Mesendoderm (in vitro differentiated cells): ENCODE measurements at places on chromosomes 5 and 9.

DNA sequence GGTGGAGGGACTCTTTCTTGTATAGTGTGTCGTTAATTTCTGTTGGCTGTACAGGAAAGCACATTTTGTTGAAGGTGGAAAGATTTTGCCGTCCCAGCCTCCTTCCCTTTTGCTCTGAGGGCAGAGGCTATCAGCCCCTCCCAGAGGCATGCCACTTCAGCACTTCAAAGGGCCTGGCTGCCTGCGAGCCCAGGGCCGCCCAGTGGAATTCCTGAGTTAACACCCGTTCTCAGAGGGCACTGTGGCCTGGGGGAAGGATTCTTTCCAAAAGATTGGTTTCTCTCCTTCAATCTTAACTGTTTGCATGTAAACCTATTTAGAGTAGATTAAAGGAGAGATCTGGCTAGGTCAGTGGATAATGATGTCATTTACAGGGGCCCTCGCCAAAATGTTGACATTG, 238.6 kb downstream of the FANCC start:
- DNase-seq: peak; percentile 85

- DNase-seq: no peak
Observed at GRCh38 chr9:108139900-108140299, 650.3 kb upstream of the KLF4 start.

- DNase-seq: no peak
Observed at GRCh38 chr5:41413074-41413473, 97.3 kb downstream of the PLCXD3 start.

GRCh38 chr5:74464512-74465209, 175.9 kb downstream of the ENC1 start:
- no peak for DNase-seq

GRCh38 chr9:18393340-18394130, 80.4 kb upstream of the ADAMTSL1 start:
- peak; percentile 57 for DNase-seq

DNA sequence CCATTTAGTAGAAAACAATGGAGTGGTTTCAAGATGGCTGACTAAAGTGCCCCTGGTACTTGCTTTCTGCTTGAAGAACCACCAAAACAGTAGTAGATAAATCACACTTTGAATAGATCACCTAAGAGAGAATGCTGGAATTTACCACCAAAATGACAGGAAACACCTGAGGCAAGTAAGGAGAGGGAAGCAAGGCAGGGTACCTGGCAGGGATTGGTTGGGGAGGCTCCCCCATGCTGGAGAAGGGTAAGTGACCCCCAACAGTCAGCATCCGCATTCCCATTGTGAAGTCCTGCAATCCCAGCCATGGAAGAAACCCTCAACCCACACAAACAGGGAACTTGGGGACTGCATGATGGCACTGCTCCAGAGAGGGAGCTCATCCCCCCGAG, 105.5 kb downstream of the PLPP1 start:
- DNase-seq: peak; percentile 53

GRCh38 chr9:94554439-94555331, at the start of gene PCAT7:
Gene PCAT7 (plus strand): TSS chr9:94555083.
- peak; percentile 96 for DNase-seq

GRCh38 chr5:140982083-140982716, 15.9 kb downstream of the PCDHAC2 start:
- DNase-seq: no peak

DNA sequence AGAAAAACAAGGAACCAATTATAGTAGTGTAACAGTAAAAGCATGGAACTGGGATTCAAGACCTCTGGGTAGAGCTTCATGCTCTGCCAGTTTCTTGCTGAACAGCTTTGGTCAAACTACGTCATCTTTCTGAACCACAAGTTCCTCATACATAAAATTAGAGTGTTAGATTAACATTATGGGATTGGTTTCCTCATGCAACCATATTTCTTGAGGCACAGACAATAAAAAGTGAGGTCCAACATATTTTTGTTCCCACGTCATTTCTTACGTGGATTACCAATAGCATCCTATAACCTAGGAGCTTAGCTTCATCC, 354.8 kb downstream of the TMEM232 start:
- DNase-seq: no peak

GRCh38 chr9:27653957-27654356, 80.7 kb upstream of the C9orf72 start:
- no peak for DNase-seq

DNA sequence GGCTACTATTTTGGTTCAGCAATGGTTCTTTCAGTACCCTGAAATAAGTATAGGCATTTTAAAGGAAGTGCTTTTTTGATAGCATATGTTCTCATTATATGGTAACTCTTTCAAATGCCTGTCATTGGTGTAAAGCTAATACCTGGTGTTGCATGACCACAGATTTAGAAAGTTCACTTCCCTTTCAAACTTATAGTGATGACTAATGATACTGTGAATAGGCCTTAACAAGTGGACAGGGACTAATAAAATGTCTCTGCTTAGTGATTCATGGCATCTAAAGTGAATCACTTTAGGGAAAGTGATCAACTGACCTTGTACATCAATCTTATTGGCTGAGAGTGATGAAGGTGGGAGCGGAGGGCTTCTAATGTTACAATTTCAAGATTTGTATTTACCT, 21.6 kb downstream of the MRPL22 start:
- DNase-seq: no peak

DNA sequence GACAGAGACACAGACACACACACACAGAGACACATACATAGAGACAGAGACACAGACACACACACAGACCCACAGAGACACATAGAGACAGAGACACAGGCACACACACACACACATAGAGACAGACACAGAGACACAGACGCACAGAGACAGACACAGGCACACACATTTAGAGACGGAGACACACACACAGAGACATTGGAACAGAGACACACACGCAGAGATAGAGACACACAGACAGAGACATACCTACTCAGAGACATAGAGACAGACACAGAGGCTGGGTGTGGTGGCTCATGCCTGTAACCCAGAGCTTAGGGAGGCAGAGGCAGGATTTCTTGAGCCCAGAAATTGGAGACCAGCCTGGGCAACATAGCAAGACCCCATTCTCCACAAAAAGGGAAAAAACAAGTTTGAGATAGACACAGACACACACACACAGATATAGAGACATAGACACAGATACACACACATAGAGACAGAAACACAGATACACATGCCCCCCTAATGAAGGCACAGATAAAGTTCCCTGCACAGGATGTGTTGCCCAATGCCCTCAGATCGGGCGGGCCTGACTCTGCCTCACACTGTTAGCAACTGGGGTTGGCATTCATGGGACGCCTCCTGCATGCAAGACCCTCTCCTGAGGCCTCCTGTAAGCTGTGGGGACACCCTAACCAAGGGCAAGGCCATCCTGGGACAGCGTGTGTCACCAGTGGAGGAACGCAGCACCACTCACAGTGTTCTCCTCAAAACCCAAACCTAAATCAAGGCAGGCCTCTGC, 3.3 kb upstream of the RALGDS start:
- no peak for DNase-seq

DNA sequence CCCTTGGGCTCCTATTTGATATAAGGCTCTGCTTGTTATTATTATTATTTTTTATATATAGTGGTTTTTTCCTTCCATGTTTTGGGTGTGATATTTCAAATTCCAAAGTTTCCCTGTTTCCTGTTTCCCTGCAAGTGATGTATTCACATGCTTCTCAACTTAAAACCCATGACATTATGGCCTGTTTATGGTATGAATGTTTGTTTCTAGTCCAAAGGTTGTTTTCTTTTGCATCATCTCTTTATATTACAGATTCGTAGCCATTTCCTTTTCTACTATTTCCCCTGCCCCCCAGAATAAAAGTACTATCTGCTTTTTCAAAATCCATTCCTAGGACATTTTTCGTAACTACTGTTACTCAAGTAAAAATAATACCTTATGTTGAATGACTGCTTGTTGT, 7.5 kb downstream of the SEMA6A start:
- DNase-seq: no peak

DNA sequence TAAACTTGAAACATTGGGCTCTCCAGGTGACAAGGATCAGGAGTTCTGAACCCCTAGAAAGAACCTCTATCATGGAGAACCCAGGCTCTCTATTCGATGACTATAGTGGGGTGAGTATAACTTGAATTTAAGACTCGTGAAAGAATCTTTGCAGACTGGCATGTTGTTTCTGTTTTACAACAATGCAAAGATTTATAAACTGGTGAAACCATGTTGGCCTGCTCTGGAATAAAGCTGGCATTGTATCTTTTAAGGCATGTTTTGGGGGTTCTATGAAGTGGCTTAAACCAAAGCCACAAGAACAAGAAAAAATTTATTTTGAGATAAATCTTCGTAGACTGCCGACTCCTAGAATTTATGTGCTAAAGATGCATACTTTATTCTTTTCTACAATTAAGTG, 9.8 kb upstream of the GDNF start:
- no peak for DNase-seq

GRCh38 chr9:35510754-35511428, 21.0 kb downstream of the RUSC2 start:
- peak; percentile 69 for DNase-seq

DNA sequence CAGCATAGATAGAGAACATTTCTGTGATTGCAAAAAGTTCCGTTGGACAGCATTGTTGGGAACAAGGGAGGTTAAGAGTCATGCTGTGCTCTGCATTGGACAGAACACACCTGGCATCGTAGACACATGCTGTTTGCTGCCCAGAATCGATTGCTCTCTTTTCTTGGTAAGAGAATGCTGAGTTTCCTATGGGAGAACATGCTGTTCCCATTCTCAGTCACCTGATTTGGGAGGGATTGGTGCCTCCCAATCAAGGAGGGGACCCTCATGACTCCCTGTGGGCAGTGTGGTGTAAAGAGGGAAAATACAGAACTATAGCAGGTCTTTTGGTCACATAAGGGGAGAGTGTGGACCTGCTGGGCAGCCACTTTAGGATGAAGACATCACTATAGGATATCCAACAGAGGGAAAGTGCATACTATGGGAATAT, 555.4 kb upstream of the CLINT1 start:
- DNase-seq: no peak

- DNase-seq: peak; percentile 35
Observed at GRCh38 chr9:34501889-34502425, 20.8 kb downstream of the ENHO start.

DNA sequence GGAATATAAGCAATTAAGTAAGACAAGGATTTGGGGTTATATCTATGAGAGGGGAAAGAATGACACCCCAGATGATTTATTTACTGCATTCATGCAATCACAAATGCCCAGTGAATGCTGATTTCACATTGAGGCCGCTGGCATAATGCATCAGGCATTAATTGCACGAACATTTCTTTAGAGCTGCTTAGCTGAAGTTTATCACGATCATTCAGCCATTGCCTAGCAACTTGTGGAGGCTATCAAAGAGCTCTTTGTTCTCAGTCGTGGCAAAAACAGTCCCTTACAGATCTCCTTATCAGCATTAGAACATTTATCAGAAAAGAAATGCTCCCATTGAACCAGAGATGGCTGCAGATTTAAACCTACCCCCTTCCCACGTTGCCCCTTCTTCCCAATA, 88.7 kb upstream of the PRRC1 start:
- DNase-seq: peak; percentile 79

- no peak for DNase-seq
Observed at GRCh38 chr9:90455316-90455715, 187.3 kb downstream of the DIRAS2 start.

DNA sequence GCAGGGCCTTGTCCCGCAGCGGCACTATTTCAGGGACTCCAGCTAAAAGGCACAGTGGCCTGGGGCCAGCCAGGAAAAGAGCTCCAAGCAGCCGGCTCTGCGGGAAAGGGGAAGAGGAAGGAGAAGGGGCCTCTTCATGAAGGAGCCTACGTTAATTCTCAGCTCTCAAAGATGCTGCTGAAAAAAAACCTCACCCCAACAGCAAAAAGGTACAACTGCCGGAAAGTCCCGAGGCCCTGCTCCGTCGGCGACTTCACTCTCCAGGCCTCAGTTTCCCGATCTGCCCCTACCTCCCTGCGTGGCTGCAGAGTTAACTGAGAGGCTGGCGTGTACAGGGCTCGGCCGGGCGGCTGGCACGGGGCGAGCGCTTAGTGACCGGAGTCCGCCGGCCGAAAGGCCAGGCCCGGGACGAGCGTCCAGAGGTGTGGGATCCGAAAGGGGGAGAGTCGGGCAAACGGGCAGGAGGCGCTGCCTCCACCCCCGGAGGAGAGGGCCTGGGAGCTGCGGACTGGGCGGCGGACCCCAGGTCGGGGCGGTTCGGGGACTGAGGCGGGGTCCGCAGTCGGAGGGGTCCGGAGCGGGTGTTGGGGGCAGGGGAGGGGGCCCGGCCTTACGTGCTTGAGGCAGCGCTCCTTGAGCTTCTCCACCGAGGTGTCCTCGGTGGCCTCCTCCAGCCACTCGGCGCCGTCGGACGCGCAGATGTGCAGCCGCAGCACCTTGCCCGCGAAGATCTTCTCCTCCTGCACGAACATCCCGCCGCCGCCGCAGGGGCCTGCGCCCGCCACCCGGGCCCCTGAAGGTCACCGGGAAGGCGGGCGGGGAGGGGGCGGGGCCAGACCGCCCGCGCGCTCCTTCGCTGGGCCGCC, 529 bp downstream of the UBAC1 start:
- DNase-seq: no peak

DNA sequence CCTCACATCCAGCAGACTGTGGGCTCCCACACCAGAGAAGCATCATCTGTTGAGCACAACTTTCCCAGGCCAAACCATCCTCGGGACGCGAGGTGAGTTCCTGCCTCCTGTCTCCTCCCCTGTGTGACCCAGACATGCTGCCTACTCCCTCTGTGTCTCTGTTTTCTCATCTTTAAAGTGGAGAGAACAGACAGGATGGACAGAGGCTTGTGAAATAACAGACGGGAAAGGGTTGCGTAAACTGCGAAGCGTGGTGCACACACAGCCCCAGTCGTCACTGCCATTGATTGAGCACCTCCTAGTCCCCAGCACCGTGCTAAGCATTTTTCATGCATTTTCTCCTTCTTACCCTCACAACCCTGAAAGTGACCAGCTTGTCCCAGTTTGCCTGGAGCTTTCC, 52.1 kb upstream of the LMX1B start:
- DNase-seq: no peak

DNA sequence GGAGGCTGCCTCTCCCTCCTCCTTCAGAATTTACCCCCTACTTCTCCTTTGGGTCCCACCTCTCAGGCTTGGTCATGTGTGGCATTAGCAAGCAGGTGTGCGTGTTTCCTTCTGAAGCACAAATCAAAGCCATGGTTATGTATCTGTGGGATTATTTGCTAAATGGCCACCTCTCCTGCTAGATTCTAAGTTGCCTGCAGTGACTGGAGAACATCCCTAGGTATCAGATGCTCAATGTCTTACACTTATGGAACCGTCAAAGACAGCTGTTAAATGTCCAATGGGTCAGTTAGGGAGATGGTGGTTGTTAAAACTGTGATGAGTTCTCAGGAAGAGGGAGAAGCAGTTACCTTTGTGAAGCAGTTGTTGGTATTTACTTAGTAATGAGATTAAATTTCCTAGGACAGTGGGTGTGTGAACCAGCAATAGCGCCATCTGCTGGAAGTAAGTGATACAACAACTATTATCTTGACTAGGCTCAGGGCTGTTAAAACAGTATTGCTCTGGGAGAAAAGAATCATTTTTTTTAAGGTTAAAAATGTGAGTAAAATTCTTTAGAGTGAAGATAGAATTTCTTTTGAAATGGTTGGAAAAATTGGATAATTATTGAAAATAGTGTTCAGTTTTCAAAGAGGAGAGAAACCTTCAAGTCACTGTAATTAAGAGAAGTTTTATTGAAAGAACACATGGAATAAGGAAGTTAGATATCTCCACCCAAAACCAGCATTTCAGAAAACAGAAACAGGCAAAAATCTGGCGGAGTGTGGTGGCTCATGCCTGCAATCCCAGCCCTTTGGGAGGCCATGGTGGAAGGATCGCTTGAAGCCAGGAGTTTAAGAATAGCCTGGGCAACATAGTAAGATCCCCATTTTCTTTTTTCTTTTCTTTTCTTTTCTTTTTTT, 71.3 kb downstream of the TMC1 start:
- DNase-seq: peak; percentile 63
